ENCODE measurements at places on chromosomes 4 and X.

DNA sequence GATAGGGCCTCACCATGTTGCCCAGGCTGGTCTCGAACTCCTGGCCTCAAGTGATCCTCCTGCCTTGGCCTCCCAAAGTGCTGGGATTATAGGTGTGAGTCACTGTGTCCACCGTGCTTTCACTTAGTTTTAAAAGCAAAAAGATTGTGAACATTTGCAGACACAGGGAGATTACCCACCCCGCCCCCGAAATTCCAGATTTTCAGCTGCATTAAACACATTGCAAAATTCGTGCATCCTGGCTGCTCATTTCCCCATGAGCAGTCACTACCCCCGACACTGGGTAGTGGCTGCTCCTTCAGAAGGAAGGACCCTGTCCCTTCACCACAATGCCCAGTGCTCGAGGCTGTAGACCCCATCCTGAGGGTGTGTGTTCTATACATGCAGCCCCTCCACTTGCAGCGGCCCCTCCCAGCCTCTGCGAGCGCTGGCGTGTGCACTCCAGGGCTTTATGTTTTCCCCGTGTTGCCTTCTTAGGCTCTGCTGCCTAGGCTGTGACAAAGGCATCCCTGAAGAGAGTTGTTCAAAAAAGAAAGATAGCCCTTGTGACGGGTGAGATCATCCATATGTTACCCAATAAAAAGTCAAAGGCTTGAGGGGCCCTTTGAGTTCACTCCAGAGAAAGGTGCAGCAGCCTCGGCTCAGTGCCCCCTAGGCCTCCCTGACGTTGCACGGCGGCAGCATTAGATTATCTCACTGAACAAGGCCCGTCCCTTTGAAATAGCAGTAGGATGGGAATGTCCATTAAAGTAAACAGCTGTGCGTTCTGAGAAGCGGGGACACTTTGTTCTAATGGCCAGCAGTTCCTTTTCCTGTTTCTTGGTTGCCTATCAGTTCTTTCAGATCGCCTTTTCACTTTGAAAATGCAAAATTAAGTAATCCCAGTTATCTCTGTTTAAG lies 71.6 kb downstream of the SHROOM2 start:
- DNase-seq: no peak

- DNase-seq: no peak
Observed at GRCh38 chr4:105937759-105938158, 42.5 kb downstream of the NPNT start.

DNA sequence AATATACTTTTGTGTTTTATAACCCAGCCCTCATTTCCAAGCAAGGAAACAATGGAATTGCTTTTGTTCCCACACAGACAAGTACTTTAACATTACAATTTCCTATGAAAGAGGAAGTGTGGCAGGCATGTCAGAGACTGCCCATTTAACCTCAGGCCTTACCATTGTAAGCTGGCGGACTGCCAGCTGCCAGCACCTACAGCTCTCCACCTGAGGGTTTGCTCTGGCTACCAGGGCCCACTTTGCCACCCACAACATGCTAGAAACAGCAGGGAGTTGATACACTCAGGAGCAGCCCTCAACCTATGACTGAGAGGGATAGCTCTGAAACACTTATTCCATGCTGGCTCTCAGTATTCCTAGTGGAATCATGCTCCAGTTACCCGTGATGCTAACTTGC lies 152.3 kb upstream of the PRDX4 start:
- DNase-seq: no peak

DNA sequence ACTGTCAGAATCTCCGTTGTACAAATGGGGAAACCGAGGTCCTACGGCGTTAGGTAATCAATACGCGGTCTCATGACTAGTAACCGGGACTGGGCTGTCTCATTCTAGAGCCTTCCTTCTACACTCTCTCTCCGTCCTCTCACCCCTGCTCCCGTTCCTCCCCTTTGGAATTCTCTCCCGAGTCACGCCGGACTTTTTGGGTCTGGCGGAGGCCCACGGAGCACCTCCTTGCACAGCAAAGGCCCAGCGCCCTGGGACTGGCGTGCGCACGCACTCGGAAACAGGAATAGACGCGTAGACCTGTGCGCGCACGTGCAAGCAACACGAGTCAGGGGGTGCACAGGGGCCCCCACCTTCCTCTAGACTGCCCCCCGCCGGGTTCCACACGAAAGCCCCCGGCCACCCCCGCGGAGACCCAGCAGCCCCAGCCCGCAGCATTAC lies 361 bp downstream of the QDPR start:
- DNase-seq: no peak

- DNase-seq: no peak
Observed at GRCh38 chr4:42806303-42806835, 86.1 kb upstream of the GRXCR1 start.

GRCh38 chrX:42771506-42772335 lies 6.2 kb downstream of the PPP1R2C start:
- no peak for DNase-seq

- DNase-seq: no peak
Observed at GRCh38 chr4:81490403-81491160, 18.9 kb upstream of the RASGEF1B start.

DNA sequence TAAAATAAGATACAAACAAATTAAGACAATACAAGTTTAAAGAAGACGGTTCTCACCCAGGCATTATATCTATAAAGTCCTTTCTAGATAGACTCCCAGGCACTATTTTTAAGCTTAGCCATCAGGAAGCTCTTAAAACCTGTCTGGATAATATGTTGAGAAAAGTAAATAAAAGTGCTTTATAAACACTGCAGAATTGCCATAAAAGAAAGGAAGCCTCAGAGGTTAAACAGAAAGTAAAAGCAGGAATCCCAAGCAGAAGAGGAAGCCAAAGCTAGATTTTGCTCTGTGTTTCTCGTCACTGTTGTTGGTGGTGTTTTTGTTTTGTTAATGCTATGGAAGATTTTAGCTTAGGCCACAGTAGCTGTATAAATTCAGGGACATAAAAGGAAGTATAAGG lies 1267.3 kb downstream of the PCDH19 start:
- DNase-seq: no peak

DNA sequence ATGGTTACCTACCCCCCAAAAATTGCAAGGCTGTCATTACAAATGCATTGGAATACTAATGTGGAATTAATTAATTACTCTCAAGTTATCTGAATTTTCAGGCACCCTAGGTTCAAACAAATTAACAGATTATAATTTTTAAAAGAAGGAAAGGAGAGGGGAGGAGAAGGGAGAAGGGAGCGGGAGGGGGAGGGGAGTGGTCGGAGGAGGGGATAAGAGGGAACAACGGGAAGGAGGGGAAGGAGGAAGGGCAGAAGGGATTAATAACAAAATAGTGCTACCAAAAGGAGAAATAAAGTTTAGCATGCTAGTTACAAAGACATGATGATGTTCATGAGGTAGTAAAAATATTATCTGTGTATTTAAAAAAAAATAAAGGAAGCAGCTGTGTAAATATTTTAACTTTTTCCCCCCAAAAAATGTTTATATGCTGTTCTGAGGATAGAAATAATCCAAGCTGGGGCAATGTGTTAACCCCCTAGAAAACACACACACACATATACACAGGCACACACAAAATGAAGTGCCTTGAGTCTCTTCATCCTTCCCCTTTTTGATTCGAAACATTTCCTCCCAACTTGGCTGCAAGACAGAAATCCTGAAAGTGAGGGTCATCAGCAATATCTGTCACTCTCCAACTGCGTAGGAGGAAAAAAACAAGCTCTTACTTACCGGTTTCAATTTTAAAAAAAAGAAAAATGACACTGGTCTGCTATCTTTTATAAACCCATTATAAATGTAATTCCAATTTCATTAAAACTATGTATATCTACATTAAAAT lies 58.8 kb downstream of the PPP3CA start:
- DNase-seq: no peak

GRCh38 chr4:108034565-108034964 lies 44.9 kb downstream of the HADH start:
- no peak for DNase-seq

GRCh38 chr4:108742451-108743420 lies 20.1 kb downstream of the ETNPPL start:
- no peak for DNase-seq

- DNase-seq: no peak
Observed at GRCh38 chrX:38055170-38055847, 49.0 kb downstream of the SYTL5 start.

DNA sequence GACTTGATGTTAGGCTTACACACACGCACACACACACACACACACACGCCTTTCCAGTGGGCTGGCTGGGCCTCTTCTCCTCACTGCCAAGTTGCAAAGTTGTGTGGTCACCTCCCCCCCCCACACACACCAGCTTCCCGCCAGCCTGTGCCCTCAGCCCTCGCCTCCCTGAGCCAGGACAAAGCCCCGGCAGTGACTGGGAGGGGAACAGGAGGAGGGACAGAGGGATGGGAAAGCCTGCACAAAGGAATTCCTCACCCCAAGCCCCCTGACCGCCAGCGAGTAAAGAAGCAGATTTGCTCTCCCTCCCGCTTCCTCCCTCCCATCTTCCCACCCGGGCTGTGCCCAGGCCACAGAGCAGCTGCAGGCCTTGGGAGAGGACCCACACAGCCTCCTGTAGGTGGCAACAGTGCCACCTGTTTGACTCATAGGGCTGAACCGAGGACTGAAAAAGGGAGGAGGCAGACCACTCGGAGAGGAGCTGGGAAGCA lies at the start of gene GDPD2:
TSS of gene GDPD2 (plus strand) at position 464 of the 491 bp plus-strand sequence. CDS start 1,671 bp downstream, outside the sequence.
- no peak for DNase-seq

- no peak for DNase-seq
Observed at GRCh38 chr4:111718763-111719559, 426.3 kb upstream of the FAM241A start.

- DNase-seq: no peak
Observed at GRCh38 chr4:87209182-87209581, 11.2 kb downstream of the KLHL8 start.

- DNase-seq: no peak
Observed at GRCh38 chrX:34072906-34073305, 59.2 kb downstream of the FAM47A start.

DNA sequence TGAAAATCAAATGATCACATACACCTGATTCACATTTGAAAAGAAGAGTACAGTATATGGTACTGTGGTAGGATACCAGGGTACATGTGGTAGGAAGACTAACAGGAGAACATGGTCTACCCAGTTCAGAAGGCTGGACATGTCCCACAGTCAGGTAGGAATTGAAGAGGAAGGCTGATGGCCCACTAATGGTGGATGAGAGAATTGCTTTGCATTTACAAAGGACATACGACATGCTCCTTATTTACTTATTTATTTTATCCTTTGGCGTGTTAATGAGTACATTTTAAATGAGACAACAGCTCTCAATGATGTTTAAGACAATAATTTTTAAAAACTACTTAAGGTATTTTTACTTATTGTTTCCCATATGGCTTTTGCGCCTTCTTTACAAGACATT lies 106.7 kb upstream of the BMP2K start:
- DNase-seq: no peak

DNA sequence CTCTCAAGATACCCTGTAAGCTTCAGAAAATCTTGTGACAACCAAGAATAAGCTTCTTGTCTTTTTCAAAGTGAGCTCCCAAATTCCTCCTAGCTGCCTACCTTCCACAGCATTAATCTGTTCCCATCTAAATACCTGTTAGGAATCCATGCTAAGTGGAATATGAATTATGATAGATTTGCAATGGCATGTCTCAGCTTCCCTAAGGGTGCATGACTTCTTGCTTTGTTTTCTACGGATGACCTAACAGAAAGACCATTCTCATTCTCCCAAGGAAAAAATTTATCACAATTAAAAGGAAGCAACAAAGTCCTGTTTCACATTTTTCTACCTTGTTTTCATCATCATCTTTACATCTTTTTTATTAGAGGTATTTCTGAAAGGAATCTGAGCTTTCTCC lies 532.7 kb downstream of the GRXCR1 start:
- no peak for DNase-seq

- no peak for DNase-seq
Observed at GRCh38 chr4:86717651-86718050, 123.5 kb downstream of the PTPN13 start.

- DNase-seq: no peak
Observed at GRCh38 chr4:3786196-3786869, 20.1 kb downstream of the ADRA2C start.

DNA sequence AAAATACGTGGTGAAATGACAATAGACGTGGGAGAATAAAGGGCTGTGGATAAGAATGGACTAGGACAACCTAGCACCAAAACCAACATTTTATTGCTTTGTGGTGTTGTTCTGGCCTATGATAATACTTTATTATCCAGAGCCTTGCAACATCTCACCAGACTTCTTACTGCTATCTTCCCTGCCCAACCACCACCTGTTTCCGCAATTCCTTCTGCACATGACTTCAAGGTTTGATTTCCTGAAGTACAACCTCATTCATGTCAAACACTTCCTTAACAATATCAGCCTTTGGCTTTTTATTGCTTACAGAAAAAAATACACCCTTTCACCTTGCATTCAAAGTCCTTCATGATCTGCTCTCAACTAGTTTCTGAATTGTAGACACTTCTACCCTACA lies 84.8 kb downstream of the RTL3 start:
- DNase-seq: no peak

GRCh38 chrX:11765449-11765848 lies 7.4 kb downstream of the MSL3 start:
- DNase-seq: no peak

- DNase-seq: no peak
Observed at GRCh38 chr4:83316459-83317165, 18.0 kb downstream of the HPSE start.

DNA sequence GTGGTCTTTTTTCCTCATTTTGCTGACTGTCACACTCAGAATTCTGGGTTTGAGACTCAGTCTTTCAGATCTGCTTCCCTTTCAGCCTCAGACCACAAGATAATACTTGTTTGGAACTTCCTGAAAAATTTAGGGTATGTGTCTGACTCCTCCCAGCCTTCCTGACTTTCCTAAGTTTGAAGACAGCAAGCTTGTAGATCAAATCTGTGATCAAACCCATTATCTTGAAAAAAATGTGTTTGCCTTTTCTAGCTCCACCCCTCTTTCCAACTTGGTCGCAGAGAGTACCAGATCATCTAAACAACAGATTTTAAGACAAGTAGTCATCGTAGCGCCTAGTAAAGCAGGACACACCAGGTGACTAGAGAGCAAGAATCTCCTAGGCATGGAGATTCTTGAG lies 9.9 kb downstream of the BCAP31 start:
- no peak for DNase-seq

- no peak for DNase-seq
Observed at GRCh38 chr4:6221851-6222760, 21.8 kb upstream of the JAKMIP1 start.

DNA sequence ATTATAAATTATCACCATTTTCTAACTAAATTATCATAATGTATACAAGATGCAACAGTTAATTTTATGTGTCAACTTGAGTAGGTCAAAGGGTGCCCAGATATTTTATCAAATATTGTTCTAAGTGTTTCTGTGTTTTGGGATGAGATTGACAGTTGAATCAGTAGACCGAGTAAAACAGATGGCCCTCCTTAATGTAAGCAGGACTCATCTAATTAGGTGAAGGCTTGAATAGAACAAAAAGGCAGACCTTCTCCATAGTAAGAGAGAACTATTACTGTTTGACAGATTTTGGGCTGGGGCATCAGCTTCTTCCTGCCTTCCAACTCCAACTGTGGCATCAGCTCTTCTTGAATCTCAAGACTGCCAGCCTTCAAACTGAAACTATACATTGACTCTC lies 185.8 kb downstream of the TRAM1L1 start:
- DNase-seq: no peak

Data from GM12891 (cell line).